ENCODE measurements at places on chromosomes 13 and 19. TPM values are rescaled to one million over a fixed set of nuclear protein-coding genes. Genes with fewer than 3 reads are reported as not detected.

GRCh38 chr13:114067886-114068651 is 64.4 kb downstream of the RASA3 start:
- no peak for DNase-seq

DNA sequence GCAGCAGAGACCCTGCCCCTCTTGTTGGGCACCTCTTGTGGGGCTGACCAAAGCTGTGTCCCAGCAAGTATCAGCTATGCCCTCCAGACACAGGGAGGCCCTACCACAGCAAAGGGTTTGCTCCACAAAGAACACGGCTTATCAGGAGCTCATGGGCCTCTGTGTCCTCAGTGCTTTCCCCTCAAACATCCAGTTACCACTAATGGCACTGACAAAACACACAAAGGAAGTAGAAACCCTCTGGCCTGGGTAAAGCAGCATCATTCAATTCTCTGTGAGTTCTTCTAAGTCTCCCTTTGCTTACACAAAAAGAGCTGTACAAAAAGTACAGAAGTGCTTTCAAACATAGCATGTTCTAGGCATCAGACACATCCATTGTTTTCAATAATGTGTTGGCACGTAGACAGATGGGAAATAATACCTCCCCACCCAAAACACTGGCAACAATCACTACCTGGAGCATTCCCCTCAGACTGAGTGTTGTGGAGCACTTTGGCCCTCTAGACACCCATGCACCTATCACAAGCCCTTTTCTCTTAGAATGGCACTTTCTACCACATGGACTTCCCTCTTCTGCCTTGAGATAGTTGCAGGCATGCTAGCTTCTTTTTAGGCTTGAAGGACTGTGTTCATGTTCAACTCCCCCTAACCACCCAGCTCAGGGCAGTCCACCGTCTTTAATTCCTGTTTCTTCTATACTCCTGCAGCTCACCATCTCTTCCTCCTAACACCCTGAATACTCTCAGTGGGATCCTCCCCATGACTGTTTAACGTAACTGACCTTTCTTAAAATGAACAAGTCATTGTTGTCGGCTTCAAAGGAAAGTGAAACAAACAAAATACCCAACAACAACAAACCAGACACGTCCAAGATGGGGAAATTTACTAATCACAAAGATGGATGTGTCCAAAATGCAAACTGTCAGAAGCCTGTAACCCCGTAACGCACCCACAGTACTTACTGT is 43.5 kb downstream of the ATP7B start:
- DNase-seq, result no peak

The OR7A5 gene
- total RNA-seq, result not detected

The CEACAM4 gene
- 2.2 TPM for total RNA-seq

- DNase-seq, result no peak
Measured at GRCh38 chr19:40695881-40696280, 5.4 kb upstream of the NUMBL start.

The C19orf47 gene
- total RNA-seq, result 4.3 TPM

DNA sequence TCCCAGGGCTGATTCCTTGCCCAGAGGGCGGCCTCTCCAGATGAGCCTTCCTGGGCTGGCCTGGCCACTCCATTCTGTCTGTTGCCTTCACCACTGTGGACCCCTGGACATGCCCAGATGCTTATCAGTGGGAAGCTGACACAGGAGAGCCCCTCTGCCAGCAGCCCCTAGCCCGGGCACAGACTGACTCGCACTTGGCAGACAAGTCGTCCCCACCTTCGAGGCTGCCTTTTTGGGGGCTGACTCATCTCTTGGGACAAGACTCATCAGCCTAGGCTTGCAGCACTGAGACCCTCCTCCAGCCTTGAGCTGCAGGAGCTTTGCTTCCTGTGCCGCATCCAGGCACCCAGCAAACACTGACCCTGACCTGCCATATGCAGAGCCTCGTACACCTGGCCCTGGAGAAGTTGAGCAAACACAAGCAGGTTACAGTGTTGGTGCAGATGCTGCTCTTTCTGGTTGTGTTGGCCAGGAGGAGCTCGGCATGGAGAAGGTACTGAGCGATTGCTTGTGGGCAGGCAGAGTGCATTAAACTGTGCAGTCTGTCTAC is 8.1 kb downstream of the CHST8 start:
- no peak for DNase-seq

- DNase-seq, result no peak
Measured at GRCh38 chr13:59906413-59907049, 257.2 kb downstream of the DIAPH3 start.

The IZUMO2 gene
- not detected for total RNA-seq

GRCh38 chr19:30227012-30227621 is 145.1 kb upstream of the ZNF536 start:
- no peak for DNase-seq

Measured in liver (tissue), 10 donors.